Liver (tissue), 10 donors: ENCODE measurements at places on chromosomes 7 and 10. TPM values are rescaled to one million over a fixed set of nuclear protein-coding genes. Genes with fewer than 3 reads are reported as not detected.

- no peak overlapping the region for H3K27ac ChIP-seq
- no peaks in the 10 kb centered on the region for H3K27me3 ChIP-seq
- H3K4me3 ChIP-seq, result no peak overlapping the region
- no peaks in the 10 kb centered on the region for H3K4me1 ChIP-seq
- no peak for DNase-seq
- H3K36me3 ChIP-seq, result no peaks in the 10 kb centered on the region
Observed at GRCh38 chr7:86745013-86745745, 101.5 kb downstream of the GRM3 start.

DNA sequence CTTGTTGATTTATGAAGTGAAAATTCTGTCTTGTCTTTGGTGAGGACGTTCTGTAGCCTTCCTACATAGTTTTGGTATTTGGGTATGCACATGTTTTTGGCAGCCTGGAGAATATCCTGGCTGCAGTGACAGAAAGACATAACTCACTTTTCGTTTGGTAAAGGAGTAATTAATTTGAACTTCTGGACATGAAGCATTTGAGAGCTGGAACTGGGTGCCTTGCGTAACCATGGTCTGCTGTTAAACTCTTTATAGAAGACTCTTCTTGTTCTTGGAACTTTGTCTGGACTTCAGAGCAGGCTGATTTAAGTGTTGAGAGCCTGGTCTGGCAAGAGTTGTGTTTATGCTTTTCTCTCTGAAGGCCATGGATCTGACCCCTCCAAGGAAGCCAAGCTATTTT is 231.3 kb downstream of the LRMDA start:
- no peak overlapping the region for H3K4me3 ChIP-seq
- H3K36me3 ChIP-seq, result no peaks in the 10 kb centered on the region
- H3K27ac ChIP-seq, result no peak overlapping the region
- H3K4me1 ChIP-seq, result peaks cover 9% of the 10 kb centered on the region
- H3K27me3 ChIP-seq, result no peaks in the 10 kb centered on the region
- no peak for DNase-seq

- H3K4me3 ChIP-seq, result no peak overlapping the region
- DNase-seq, result no peak
- no peaks in the 10 kb centered on the region for H3K27me3 ChIP-seq
- H3K36me3 ChIP-seq, result no peaks in the 10 kb centered on the region
- H3K27ac ChIP-seq, result no peak overlapping the region
Observed at GRCh38 chr10:131253931-131254858, 57.3 kb downstream of the TCERG1L start.

GRCh38 chr7:120856621-120857352 is 1.2 kb downstream of the TSPAN12 start:
- peak; percentile 48 for DNase-seq
- peak overlapping the region; percentile 35 for H3K27ac ChIP-seq

GRCh38 chr7:113959910-113960309 is 41.1 kb upstream of the PPP1R3A start:
- no peak overlapping the region for H3K27ac ChIP-seq
- H3K4me1 ChIP-seq, result no peaks in the 10 kb centered on the region
- no peak overlapping the region for H3K4me3 ChIP-seq
- H3K36me3 ChIP-seq, result no peaks in the 10 kb centered on the region
- no peaks in the 10 kb centered on the region for H3K27me3 ChIP-seq

MRPL32 gene
- total RNA-seq, result 42.1 TPM

GRCh38 chr10:88172159-88172558 is 308.7 kb downstream of the PTEN start:
- no peak overlapping the region for H3K4me3 ChIP-seq
- H3K27ac ChIP-seq, result no peak overlapping the region
- no peaks in the 10 kb centered on the region for H3K27me3 ChIP-seq

GRCh38 chr7:128104108-128104742 is 73.0 kb upstream of the LRRC4 start:
- peaks cover 10% of the 10 kb centered on the region for H3K4me1 ChIP-seq
- no peaks in the 10 kb centered on the region for H3K36me3 ChIP-seq
- H3K27ac ChIP-seq, result no peak overlapping the region
- H3K4me3 ChIP-seq, result no peak overlapping the region

GRCh38 chr7:156173346-156173745 is 361.1 kb upstream of the SHH start:
- no peak for DNase-seq
- no peaks in the 10 kb centered on the region for H3K36me3 ChIP-seq
- H3K4me1 ChIP-seq, result no peaks in the 10 kb centered on the region
- H3K4me3 ChIP-seq, result no peak overlapping the region

- no peaks in the 10 kb centered on the region for H3K36me3 ChIP-seq
- DNase-seq, result no peak
- H3K4me1 ChIP-seq, result peaks cover 2% of the 10 kb centered on the region
- H3K4me3 ChIP-seq, result no peak overlapping the region
- H3K27ac ChIP-seq, result no peak overlapping the region
Observed at GRCh38 chr10:129511758-129512157, 44.7 kb downstream of the MGMT start.

DNA sequence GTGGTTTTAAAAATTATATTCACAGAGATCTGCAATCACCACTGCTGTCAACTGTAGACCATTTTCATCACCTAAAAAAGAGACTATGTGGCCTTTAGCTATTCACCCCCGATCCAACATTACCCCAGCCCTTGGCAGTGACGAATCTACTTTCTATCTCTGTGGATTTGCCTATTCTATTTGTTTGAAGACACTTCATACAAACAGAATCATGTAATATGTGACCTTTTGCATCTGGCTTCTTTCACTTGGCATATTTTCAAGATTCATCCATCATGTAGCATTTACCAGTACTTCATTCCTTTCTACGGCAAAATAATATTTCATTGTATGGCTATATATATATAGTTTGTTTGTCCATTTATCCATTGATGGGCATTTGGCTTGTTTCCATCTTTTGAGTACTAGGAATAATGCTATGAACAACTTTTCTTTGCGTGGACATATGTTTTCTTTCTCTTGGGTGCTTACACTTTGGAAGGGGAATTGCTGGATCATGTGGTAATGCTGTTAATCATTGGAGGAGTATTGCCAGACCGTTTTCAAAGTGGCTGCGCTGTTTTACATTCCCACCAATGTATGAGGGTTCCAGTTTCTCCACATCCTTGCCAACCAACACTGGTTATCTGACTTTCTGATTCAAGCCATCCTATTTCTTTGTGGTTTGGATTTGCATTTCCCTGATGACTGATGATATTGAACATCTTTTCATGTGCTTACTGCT is 22.3 kb downstream of the ADAMTS14 start:
- H3K4me1 ChIP-seq, result no peaks in the 10 kb centered on the region
- no peaks in the 10 kb centered on the region for H3K36me3 ChIP-seq
- no peaks in the 10 kb centered on the region for H3K27me3 ChIP-seq
- no peak overlapping the region for H3K27ac ChIP-seq

GRCh38 chr10:5910323-5911100 is 20.5 kb downstream of the FBH1 start:
- no peak overlapping the region for H3K27ac ChIP-seq
- no peak overlapping the region for H3K4me3 ChIP-seq
- H3K36me3 ChIP-seq, result peaks cover 64% of the 10 kb centered on the region
- DNase-seq, result no peak
- no peaks in the 10 kb centered on the region for H3K4me1 ChIP-seq

GRCh38 chr10:90912174-90912573 is 8.7 kb downstream of the ANKRD1 start:
- no peak overlapping the region for H3K4me3 ChIP-seq
- no peaks in the 10 kb centered on the region for H3K36me3 ChIP-seq
- H3K27me3 ChIP-seq, result no peaks in the 10 kb centered on the region
- H3K27ac ChIP-seq, result no peak overlapping the region
- no peak for DNase-seq

- no peak overlapping the region for H3K4me3 ChIP-seq
- H3K4me1 ChIP-seq, result peaks cover 15% of the 10 kb centered on the region
- no peak overlapping the region for H3K27ac ChIP-seq
- H3K27me3 ChIP-seq, result peaks cover 29% of the 10 kb centered on the region
- H3K36me3 ChIP-seq, result no peaks in the 10 kb centered on the region
Observed at GRCh38 chr10:1417574-1417973, 319.8 kb downstream of the ADARB2 start.

- H3K4me3 ChIP-seq, result no peak overlapping the region
- H3K27me3 ChIP-seq, result no peaks in the 10 kb centered on the region
- H3K27ac ChIP-seq, result no peak overlapping the region
- H3K4me1 ChIP-seq, result peaks cover 2% of the 10 kb centered on the region
Observed at GRCh38 chr7:46218461-46219200, 297.6 kb upstream of the IGFBP3 start.

CYP3A7 gene
- 81.2 TPM for total RNA-seq
